Stimulated activated CD4-positive, alpha-beta T cell treated with anti-CD3 and anti-CD28 coated beads, Interleukin-1b, Interleukin-23, amount 100 ng/mL, for 24 hours (primary cell): ENCODE measurements at places on chromosomes 1 and 21.

GRCh38 chr1:45802343-45803298 is 791 bp upstream of the MAST2 start:
- no peak for DNase-seq

GRCh38 chr1:79262745-79263258 is 256.3 kb upstream of the ADGRL4 start:
- DNase-seq, result no peak

DNA sequence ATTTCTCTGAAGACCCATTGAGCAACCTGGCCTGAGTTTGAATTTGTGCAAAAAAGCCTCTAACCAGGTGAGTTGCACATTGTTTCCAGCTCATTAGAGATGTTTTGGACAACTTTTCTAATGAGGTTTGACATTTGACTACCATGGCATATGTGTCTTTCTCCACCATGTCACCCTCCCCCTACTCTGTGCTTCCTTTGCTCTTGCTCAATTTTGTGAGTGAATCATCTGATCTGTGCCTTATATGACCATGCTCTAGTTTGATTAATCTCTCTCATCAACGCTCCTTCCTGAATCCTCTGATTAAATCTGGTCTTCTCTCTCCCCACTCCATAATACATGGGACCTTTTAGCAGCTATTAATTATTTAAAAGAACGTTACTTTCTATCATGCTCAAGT is 144.8 kb upstream of the SAMSN1 start:
- no peak for DNase-seq

DNA sequence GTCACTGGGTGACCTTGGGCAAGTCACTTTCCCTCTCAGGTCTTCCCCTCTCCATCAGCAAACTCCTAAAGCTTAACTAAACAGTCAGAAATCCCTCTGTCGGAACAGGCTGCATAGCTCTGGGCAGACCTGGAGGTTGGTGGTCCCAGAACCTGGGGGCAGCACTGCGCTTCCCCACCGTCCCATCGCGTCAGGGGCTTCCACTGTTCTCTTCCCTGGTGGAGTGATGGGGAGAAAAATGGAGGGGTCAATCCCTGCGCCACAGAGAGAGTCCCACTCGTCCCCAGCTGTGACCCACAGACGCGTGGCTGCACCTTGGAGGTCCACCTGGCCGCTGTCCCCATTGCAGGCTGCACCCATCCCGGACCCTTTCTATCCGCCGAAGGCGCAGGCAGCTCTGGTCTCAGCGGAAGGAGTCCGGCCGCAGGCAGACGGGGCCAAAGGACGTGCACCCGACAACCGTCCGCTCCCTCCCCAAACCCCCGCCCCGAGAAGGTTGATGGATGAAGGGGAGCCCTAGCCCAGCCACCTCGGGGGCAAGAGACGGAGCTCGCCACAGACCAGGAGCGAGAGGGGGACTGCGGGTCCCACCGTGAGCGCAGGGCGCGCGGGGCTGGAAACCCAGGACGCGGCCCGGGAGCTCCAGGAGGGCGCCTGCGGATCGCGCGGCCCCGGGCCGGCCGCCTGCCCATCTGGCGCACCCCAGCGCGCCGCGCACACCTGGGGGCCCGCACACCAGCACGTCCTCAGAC is 588 bp upstream of the WNT3A start:
- no peak for DNase-seq

DNA sequence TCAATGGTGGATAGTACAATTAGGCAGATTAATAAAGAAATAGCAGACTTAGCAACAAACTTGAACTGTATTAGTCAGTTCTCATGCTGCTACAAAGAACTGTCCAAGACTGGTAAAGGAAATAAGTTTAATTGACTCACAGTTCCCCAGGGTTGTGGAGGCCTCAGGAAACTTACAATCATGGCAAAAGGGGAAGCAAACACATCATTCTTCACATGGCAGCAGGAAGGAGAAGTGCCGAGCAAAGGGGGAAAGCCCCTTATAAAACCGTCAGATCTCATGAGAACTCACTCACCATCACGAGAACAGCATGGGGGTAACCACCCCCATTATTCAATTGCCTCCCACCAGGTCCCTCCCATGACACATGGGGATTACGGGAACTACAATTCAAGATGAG is 27.1 kb upstream of the PDE4B start:
- no peak for DNase-seq

- no peak for DNase-seq
Observed at GRCh38 chr21:16773206-16773605, 739.6 kb upstream of the CXADR start.

DNA sequence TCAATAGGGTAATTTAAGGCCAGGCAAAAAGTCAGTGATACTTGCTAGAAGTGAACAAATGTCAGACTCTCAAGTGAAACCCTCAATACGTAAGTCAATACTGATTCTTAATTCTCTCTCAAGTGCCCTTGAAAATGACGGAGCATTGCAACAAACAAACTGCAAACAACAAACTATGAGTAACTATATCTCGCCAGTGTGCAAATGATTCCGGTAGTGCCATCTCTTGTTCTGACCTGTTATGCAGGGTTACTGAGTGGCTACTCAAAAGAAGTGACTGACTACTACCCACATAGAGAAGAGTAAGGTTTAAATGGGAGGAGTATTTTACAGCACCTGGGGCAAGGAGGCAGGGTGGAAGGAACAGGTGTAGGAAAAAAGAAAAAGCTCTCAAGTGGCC is 1.6 kb downstream of the SLC19A2 start:
- DNase-seq, result no peak

GRCh38 chr1:3955196-3955772 is 55.2 kb upstream of the C1orf174 start:
- DNase-seq, result no peak

DNA sequence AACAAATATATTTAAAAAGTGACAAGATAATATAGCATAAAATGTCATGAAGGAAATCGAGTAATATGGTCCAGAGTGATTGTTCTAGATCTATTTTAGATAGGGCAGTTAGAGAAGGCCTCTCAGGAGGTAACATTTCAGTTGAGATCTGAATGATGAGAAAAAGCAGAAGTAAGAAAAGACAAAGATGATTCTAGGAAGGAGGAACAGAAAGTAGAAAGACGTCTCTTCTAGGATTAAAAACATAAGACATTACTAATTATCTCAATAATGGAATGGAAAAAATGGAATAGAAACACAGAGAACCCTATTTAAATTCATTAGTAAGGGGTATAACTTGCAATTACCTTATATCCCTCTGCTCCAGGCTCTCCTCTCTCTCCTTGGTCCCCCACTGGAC is 130.0 kb upstream of the ZNHIT6 start:
- DNase-seq, result no peak

DNA sequence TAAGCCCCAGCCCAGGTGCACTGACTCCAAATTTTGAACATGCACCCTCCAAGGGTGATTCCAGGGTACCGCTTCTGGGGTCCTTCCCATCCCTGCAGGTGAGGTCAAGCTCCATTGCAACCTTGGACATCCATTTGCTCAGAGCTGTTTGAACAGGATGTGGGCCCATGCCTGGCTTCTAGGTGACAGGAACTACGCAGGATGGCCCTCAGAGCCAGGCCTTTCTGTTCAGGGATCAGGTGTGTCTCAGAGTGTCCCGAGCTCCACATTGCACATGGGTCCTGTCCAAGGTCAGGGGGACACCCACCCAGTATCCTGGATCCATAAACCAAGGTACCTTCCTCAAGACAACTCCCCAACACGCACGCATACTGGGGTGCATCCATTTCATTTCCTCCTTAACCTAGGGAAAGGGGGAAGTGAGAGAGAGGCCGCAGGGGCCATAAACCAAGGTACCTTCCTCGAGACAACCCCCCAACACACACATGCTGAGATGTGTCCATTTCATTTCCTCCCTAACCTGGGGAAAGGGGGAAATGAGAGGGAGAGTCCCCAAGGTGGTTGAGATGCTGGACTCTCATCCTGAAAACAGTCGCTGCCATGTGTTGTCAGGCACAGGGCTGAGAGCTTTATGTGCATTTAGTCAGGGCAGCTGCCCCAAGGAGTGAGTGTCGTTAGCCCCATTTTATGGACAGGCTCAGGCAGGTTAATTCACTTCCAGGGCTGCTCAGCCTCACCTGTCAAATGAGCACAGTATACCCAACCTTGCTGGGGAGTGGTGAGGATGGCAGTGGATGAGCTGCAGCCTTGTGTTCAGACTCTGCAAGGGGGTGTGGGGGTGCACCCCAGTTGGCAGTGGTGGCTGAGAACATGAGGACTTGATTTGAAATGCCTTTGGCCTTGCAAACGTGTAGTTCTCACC is 2.1 kb downstream of the SLC66A1 start:
- no peak for DNase-seq

DNA sequence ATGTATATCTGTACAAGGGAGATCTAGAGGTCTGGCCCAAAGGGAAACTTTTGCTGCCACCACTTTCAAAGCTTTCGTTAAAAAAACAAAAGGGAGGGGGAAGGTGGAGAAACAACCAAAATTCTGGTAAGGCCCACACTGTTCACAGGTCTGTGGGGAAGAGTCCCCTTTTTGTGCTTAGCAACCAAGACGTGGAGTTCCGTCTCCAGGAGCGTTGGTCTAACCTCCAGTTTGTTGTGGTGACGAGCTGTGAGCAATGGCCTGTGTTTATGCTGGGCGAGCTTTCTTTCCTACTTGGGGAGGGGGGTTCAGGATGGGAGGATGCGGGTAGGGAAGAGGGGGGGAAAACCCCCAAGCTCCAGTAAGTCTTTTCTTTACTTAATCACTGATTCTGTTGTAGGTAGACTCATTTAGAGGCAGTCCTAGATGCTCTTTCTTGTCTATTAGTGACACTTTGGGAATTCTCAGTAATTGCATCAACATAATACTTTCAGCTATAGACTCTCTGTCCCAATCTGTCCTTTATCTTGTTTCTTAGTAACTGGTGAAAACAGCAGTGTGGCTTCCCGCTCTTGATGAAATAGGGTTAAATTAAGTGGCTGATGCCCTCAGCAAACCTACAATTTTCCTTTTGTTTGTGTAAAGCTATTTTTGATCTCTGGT is 1.5 kb downstream of the HIPK1 start:
- DNase-seq, result peak; percentile 22

- DNase-seq, result no peak
Observed at GRCh38 chr1:96927125-96927524, 205.5 kb downstream of the PTBP2 start.

GRCh38 chr1:158112994-158113758 is 67.5 kb upstream of the CD1D start:
- peak; percentile 10 for DNase-seq

DNA sequence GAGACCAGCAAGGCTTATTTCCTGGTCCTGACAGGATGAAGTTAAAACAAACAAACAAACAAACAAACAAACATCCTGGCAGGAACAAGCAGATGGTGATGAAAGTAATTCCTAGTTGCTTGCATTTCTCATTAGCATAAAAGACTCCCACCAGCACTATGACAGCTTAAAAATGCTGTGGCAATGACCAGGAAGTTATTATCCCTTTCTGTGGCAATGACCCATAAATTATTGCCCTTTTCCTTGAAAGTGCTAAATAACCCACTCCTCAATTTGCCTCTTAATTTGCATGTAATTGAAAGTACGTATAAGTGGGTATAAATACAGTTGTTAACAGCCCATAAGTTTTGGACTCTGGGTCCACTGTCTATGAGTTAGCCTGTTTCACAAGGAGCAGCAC is 727.6 kb upstream of the NEGR1 start:
- no peak for DNase-seq

- DNase-seq, result no peak
Observed at GRCh38 chr1:81976539-81976938, 175.8 kb downstream of the ADGRL2 start.

DNA sequence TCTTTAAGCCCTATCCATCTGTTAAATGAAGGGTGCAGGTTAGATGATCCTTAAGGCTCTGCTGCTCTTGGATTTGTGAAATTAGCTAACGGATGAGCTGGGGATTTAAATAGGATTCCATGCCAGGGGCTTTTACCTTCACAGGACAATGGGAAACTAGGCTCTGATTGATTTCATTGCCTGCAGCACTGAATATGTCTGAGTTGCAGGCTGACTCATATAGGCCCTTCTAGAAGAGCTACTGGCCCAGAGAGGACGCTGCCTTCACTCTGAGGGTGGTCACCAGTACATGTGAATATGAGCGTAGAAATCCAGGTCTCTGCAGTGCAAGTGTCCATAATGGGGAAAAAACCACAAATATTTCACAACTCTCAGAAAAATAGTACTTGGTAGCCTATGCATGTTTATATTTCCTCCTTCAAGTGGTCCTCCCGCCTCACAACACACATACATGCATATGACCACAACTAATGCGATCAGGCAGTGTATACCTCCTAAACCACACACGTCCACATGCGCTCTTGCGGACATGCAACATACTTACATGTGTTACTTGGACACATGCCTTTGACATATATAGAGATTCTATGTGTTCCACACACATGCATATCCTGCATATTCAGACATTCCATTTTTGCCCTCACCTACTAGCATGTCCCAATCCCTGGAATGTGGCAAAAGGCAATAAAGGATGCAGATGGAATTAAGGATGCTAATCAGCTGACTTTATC is 233.8 kb upstream of the JUN start:
- no peak for DNase-seq

DNA sequence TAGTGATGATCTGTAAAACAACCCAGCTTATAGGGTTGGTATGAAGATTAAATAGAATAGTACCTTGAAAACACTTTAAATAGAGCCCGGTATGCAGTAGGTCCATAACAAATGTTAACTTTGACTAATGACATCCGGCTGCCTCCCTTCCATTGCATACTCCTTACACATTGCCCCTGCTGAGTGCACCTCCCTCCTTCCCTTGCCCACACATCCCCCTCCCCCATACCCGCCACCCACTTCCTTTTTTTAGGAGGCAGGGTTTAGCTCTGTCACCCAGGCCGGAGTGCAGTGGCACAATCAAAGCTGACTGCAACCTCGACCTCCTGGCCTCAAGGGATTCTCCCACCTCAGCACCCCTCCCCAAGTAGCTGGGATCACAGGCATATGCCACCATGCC is 24.4 kb upstream of the ZC3H12A start:
- no peak for DNase-seq

DNA sequence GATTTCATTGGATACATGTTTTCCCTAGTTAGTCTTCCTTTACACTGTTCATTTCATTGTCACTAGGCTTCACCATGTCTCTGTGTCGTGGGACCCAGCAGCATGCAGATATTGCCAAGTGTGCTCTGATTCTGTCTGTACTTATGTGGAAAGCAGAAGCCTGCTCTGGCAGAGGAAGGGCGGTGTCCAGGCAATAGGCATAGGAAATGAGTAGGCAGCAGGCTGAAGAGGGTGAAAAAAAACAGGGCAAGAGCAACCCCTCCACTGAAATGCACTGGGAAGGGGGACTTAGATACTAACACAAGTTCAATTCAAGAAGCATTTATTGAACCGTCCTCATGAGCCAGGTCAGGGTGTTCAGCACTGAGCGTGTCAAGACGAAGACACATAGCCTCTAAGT is 85.2 kb upstream of the VAV3 start:
- no peak for DNase-seq

DNA sequence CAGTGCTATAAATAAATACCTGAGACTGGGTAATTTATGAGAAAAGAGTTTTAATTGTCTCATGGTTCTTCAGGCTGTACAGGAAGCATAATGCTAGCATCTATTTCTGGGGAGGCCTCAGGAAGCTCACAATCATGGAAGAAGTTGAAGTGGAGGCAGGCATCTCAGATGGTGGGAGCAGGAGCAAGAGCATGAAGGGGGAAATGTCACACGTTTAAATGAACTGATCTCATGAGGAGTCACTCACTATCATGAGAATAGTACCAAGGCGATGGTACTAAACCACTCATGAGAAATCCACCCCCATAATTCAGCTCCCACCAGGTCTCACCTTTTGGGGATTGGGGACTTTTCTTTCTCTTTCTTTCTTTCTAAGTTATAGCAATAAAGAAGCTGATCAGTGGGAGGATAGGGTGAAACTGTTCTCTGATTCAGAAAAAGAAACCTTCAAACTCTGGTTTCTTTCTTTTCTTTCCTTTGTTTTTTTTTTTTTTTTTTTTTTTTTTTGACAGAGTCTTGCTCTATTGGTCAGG is 17.1 kb upstream of the SPAG17 start:
- DNase-seq, result no peak
